ENCODE measurements at places on chromosomes 12 and 14.
A peak's percentile ranks its signal among the peaks of the same experiment; 100 is the strongest.

- DNase-seq, result no peak
These were observed 154.4 kb downstream of the KCNK10 start for GRCh38 chr14:88168498-88169165.

- DNase-seq, result peak; percentile 69
These were observed 707 bp downstream of the G2E3 start for GRCh38 chr14:30559638-30560091.

GRCh38 chr12:1877169-1877878 is 41.1 kb downstream of the CACNA2D4 start:
- DNase-seq, result no peak

DNA sequence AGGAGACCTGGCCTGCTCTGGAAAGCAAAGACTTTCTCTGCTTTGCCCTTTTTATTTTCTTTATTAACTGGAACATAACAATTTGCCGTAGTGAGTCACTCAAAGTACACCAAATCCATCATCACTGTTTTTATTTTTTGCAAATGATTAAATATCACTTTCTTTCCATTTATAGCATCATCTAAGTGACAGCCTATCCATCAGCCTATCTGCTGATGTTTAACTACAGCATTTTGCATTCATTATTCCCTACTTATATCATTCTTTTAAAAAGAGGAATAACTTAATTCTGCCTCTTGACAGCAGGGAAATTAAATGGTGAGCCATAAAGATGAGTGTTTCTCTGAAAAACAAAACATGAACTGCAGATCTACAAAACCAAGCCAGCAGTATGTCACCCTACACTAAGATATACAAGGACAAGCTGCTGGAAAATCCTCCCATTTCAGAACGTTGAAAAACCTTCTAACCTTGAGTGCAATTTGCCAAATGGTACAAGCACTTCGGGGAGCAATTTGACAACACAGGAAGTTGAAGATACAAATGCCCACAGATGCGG is 821.3 kb upstream of the TMEM132C start:
- no peak for DNase-seq

- no peak for DNase-seq
These were observed 17.2 kb downstream of the TTC9 start for GRCh38 chr14:70658899-70659298.

- DNase-seq, result no peak
These were observed 25.6 kb downstream of the ELK3 start for GRCh38 chr12:96219700-96220206.

DNA sequence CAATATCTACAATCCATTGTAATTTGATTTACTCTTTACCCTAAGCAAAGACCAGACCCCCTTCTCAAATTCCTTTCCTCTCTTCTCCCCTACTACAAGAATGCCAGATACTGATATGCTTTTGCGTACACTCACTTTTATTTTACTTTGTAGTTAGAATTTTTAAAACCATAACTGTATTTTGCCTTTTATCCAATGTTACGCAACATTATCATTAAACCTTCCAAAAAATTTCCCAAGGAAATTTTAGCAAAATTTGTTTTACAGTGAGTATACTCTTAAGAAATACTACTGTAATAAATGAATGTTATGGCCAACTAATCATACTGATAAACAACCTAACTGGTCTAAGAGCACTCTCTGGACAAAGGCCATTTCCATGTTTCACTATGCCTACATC is 22.3 kb downstream of the ATP2B1 start:
- no peak for DNase-seq

DNA sequence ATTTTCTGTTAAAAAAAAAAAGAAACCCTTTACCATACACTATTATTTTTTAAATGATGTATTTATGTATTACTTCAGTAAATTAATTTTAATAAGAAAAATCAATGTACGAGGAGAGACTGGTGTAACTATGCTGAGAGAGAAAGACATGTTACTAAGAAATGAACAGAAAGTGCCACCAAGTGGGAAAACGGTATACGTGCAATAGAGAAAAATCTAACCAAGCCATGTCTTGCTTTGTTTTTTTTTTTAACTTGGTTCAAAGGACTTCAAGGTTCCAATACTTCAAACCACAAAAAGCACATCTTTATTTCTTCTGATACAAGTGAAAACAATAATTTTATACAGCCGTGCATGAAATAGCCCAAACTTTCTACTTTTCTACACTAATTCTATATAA is 22.9 kb downstream of the NDUFA12 start:
- no peak for DNase-seq

DNA sequence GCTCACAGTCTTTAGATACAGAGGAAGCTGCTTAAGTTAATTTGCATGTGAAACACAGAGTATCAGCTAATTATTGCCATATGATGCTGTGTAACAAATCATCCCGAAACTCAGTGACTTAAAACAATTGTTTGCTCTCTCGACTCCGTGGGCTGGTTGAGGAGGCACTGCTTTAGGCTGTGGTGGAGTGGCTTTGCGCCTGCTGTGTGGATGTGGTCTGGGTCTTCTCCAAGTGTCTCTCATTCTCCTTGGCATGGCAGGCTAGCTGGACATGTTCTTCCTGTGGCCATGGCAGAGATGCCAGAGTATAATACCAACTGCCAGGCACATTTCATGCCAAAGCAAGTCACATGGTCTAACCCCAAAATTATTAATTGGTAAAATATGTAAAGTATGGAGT is 40.9 kb downstream of the PELI2 start:
- DNase-seq, result no peak

- no peak for DNase-seq
These were observed 32.3 kb downstream of the DDX51 start for GRCh38 chr12:132111654-132112304.

DNA sequence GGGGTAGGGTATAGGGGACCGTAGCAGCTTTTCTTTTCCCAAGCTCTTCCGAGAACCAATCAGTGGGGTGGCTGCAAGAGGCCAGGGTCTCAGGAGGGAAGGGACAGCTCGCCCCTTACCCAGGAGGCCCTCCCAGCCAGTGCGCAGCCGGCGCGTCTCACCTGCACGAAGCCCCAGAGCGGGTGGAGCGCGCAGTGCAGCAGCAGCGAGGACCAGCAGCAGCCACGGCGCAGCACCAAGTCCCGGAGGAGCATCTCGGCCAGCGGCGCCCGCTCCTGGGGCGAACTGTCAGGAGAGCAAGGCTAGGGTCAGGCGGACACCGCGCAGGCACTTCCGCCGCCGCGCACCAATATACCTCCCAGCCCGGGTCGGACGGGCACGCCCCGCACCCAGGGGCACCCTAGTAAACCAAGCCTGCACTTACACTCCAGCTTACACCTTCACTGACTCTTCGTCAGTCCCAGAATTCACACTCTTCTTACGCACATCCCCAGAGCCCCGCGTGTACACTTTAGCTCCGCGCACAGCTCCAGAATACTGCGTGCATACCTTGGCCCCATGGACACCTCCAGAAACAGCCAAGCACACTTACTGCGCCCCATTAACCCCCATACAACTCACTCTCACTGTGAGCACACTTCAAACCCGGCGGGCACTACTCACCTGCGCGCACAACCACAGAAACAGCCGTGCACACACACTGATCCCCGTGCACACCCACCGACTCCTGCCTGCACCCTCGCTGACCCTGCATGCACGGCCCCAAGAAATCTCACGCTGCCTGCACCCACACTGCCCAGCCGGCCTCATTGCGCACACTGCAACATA is 606 bp downstream of the PRIMA1 start:
- DNase-seq, result peak; percentile 64

GRCh38 chr12:49776858-49777257 is 35.5 kb downstream of the TMBIM6 start:
- DNase-seq, result no peak

DNA sequence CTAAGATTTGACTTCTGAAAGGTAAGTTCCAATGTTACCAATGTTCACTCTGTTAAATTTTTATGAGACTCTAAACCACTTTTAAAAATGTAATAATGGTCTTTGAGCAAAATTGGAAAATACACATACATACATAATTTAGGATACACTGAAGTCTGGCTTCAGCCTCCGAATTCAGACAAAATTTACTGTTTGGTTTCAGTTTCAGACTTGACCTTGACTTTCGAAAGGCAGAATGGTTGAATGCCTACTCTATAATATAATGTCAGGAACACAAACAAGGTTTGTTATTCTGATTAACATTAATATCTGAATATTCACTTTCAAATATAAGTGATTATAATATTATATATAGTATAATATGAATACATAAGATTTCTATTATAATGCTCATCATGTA is 74.1 kb upstream of the KRAS start:
- DNase-seq, result no peak
